Temporal lobe (tissue), 4 donors: ENCODE measurements at places on chromosomes 2 and 18. TPM values are rescaled to one million over a fixed set of nuclear protein-coding genes. Genes with fewer than 3 reads are reported as not detected.

The BUB1 gene
- total RNA-seq = 6.1 TPM

The ZNF516 gene
- 13.0 TPM for total RNA-seq

The MRPL44 gene
- 50.9 TPM for total RNA-seq

The GPR55 gene
- not detected for total RNA-seq

The TLX2 gene
- not detected for total RNA-seq

The ZDBF2 gene
- 24.6 TPM for total RNA-seq

The LBX2 gene
- not detected for total RNA-seq

The ARHGAP15 gene
- 19.9 TPM for total RNA-seq

The KCNK3 gene
- total RNA-seq = 4.2 TPM

The TMEM214 gene
- total RNA-seq = 6.9 TPM

The CFC1 gene
- total RNA-seq = 0.49 TPM

The IL1F10 gene
- total RNA-seq = not detected

The PLGLB1 gene
- 6.6 TPM for total RNA-seq

The RTP5 gene
- 5.2 TPM for total RNA-seq

The REG1B gene
- total RNA-seq = not detected

The LRRTM1 gene
- total RNA-seq = 10.6 TPM

The FARP2 gene
- total RNA-seq = 23.1 TPM

The MYO5B gene
- total RNA-seq = 12.0 TPM

The KIAA2012 gene
- 0.98 TPM for total RNA-seq

The B3GNT7 gene
- 0.98 TPM for total RNA-seq

The ATP6V1B1 gene
- not detected for total RNA-seq

The CNGA3 gene
- total RNA-seq = 2.5 TPM

The MOGAT1 gene
- total RNA-seq = not detected

The SLC9A4 gene
- total RNA-seq = 0.25 TPM

The HES6 gene
- total RNA-seq = 87.8 TPM

The MPPE1 gene
- 15.5 TPM for total RNA-seq

The CNDP1 gene
- 0.49 TPM for total RNA-seq

The UGT1A5 gene
- total RNA-seq = not detected

The COLEC12 gene
- total RNA-seq = 13.8 TPM

The SMCHD1 gene
- total RNA-seq = 152 TPM

The CCDC121 gene
- total RNA-seq = 3.9 TPM

The ANO7 gene
- 0.25 TPM for total RNA-seq

The KANSL3 gene
- total RNA-seq = 26.3 TPM

The SLC39A10 gene
- 95.1 TPM for total RNA-seq

The ECEL1 gene
- total RNA-seq = 1.5 TPM

The EMILIN2 gene
- total RNA-seq = 3.0 TPM

The VSNL1 gene
- 17.5 TPM for total RNA-seq

The ANKRD39 gene
- total RNA-seq = 5.4 TPM

The EFR3B gene
- total RNA-seq = 56.1 TPM

The ASAP2 gene
- 44.5 TPM for total RNA-seq

The DES gene
- total RNA-seq = 0.49 TPM

The ARHGEF4 gene
- total RNA-seq = 45.7 TPM

The GNLY gene
- not detected for total RNA-seq

The POTEJ gene
- total RNA-seq = not detected

The C2orf72 gene
- total RNA-seq = 31.0 TPM

The CTAGE1 gene
- total RNA-seq = not detected

The UGT1A4 gene
- not detected for total RNA-seq

The SSB gene
- total RNA-seq = 73.5 TPM

The INSIG2 gene
- total RNA-seq = 21.6 TPM

The PARD6G gene
- 7.1 TPM for total RNA-seq

The MGAT4A gene
- total RNA-seq = 24.8 TPM

The HK2 gene
- total RNA-seq = 3.0 TPM
